ENCODE measurements at places on chromosomes 1 and 21.
A peak's percentile ranks its signal among the peaks of the same experiment; 100 is the strongest.

DNA sequence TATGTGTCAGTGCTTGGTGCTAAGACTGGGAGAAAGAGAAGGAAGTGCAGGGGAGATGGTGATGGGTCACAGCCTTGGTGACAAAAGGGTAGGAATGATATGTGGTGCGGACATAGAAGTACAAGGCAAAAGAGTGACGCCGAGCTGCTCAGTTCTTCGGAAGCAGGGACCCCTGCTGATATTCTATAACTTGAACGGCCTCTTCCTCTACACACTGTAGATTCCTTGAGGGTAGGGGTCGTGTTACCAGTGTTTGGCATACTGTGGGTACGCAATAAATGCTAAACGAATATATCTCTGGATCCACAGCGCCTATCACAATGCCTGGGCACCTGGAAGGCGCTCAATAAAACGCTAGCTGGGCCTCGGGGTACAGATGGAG lies 488 bp downstream of the DBT start:
- no peak for DNase-seq

- DNase-seq = no peak
Observed at GRCh38 chr1:186793582-186793927, 35.2 kb upstream of the PLA2G4A start.

DNA sequence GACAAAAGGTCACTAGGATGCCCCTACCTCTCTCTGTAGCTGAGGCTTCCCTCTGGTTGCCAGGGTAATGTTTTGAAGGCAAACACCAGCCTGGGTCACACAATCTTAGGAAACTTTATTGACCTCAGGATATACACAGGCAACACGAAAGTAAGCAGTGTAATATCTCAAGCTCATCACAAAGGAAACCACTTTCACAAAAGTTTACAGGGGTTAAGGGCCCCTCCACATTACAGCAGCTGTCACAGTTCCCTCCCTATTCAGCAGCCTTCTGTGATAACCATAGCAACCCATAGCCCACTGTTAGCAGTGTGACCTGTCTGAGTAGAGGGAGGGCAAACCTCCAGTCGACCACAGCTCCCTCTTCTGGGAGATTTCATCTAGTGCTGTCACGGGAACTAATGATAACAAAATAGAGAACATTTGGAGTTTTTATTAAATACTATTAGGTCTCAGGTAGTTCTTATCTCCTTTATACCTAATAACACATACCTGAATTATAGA lies 149.8 kb downstream of the PTPRC start:
- peak; percentile 22 for DNase-seq

GRCh38 chr1:18045203-18045602 lies 62.4 kb upstream of the IGSF21 start:
- DNase-seq = no peak

GRCh38 chr1:232992227-232992626 lies 41.8 kb downstream of the NTPCR start:
- DNase-seq = no peak

DNA sequence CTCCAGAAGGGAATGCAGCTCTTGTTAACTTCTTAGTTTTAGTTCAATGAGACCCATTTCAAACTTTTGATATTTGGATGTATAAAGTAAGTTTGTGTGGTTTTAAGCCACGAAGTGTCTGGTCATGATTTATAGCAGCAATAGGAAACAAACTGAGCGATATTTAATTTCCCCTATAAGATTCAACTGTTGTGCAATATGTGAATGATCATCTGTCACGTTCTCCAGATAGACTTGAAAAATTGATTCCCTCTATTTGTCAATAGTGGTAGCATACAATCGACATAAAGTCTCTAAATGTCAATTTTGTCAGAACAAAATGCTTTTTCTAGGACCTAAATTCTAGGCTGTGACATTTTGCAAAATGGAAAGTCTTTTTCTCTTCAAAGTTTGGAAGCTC lies 240.1 kb downstream of the KCTD3 start:
- no peak for DNase-seq

DNA sequence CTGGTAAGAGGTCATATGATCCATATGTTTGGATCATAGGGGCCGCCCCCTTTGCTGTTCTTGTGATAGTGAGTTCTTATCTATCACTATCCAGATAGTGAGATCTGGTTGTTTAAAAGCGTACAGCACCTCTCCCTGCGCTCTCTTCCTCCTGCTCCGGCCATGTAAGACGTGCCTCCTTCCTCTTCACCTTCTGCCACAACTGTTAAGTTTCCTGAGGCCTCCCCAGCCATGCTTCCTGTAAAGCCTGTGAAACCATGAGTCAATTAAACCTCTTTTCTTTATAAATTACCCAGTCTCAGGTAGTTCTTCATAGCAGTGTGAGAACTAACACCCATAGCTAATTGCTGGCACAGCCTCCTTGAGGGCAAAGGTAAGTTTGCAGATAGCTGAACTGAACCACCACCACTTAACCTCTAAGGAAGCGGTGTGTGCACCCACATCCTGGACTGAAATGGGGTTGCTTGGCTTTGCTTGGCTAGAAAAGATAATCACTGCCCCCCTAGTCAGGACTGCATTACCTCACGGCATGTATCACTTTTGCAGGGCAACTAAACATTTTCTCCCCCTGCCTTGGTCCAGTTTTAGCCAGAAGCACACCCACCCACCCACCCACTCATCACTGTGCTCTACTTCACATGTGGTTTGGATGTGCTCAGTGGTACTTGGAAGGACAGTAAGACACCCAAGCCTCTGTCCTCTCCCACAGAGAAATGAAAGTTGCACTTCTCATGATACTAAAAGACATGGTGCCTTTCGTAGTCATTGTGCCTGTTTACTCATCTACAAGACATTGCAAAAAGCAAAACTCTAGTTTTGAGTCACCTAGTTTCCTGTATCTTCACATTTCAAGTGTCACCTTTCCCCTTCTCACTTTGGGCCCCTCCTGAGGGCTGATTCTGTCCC lies 23.1 kb upstream of the PTAFR start:
- DNase-seq = peak; percentile 79

DNA sequence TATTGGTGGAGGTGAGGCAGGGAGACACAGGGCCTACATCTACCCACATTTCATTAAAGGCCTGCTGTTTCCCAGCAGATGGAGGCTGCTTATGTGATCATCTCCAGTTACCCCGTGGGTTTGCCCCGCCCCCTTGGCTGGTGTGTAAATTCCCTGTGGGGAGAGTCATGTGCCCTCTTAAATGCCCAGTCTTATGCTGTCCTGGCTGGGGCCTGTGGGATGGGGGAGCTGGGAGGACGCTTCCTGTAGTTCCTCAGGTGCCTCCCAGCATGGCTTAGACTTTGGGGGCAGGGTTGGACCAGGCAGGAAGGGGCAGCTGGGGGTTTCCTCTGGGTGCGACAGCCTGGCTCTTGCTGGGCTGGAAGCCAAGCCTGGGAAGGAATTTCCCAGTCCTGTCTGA lies 15.5 kb upstream of the CITED4 start:
- peak; percentile 90 for DNase-seq

- DNase-seq = no peak
Observed at GRCh38 chr1:185200889-185201288, 43.9 kb downstream of the SWT1 start.
